Stimulated activated CD8-positive, alpha-beta memory T cell treated with anti-CD3 and anti-CD28 coated beads, Interleukin-7, amount 100 ng/mL, for 1 hour (primary cell): ENCODE measurements at places on chromosomes 6 and 20.

GRCh38 chr20:61513124-61514017 is 261.3 kb downstream of the CDH4 start:
- no peak for DNase-seq

- DNase-seq = no peak
Observed at GRCh38 chr6:56003616-56004015, 128.2 kb upstream of the BMP5 start.

GRCh38 chr20:24441661-24442060 is 27.8 kb upstream of the SYNDIG1 start:
- DNase-seq = no peak

- DNase-seq = peak; percentile 42
Observed at GRCh38 chr6:33904050-33904746, 100.4 kb upstream of the MLN start.

DNA sequence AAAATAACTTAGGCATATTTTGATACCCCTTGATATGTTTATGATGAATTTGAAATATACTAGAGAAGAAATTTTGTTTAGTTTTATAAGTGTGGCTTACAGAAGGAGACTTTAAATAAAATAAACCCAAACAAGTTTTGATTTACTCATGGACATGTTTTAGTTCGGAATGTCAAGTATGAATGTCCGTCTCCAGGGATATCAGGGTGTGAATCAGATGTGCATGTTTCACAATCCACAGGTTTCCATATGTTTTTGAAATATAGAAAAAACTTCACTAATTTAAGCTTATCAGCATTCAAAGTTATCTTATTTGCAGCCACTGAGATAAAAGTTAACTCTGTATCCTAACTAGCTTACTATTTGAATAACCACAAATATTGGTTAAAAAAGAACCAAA is 51.5 kb downstream of the PLCB1 start:
- no peak for DNase-seq

DNA sequence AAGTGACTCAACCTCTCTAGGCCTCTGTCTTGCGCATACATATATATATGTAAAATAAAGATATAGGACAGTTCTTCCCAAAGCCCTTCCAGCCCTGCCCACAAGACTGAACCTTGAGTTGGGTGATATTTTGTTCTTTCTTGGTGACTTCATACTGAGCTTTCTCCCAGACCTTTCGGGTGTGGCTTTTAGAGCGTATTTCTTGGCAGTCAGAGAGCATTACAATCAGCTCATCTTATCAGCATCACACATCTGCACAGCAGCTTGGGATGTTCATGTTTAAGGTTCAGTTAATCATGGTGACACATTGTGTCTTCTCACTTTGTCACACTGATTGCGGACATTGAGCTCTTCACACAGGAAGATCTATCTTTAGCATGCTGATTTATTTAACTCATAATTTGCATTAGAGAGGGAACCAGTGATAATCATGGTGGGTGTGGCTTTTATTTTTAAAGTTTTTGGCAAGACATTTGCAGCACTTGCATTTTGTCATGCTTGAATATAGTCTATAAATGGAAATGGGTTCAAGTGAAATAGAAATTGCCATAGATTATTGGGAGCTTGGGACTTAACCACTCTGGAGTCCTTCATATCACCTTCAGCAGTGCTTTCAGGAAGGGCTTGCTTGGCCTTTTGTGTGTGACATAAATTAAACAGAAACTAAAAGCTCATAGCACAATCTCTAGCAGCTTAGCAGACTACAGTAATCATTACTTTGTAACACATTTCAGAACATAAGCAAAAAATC is 8.3 kb downstream of the KIF3B start:
- no peak for DNase-seq

- DNase-seq = no peak
Observed at GRCh38 chr20:60465993-60466686, 507.9 kb downstream of the CDH26 start.

- DNase-seq = no peak
Observed at GRCh38 chr20:43761386-43762340, 34.9 kb upstream of the GTSF1L start.

DNA sequence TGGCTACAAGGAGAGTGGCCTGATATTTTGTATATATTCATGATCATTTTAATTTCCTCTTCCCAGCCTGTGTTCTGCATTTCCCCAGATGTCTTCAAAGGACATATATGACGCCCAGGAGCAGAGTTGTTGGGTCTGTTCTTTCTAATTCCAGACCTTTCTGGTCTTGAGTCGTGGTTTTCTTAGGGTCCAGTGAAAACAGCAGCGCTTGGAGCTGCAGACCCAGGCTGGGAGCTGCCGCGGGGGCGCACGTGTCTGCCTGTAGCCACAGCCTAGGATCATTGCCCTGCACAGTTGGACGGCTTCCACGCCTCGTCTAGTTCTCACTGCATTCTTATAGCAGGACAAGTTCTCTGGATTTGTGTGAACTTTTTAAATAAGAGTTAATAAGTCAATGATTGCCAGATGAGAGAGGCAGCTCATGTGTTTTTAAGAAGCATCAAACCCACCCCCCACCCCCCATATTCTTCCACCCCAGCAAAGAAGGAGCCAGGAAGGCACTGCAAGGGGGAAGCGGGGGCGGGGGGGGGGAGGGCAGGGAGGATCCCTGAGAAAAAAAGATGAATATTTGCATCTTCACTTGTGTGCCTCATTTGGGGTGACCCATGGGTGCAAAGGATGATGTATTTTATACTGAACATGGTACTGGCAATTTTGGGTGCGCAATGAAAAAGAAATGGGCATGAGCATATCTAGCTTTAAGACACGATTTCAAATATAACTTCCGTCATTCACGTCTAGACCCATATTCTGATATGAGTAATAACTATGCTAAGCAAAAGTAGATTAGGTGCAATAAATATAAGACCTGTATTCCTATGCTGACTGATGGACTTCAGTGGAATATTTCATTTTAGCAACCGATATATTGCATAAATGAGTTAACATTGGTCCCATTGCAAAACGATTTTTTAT is 160.0 kb downstream of the TBXT start:
- DNase-seq = no peak

GRCh38 chr6:4342407-4343137 is 207.2 kb upstream of the ECI2 start:
- DNase-seq = no peak
